ENCODE measurements at places on chromosomes 1 and 21.

DNA sequence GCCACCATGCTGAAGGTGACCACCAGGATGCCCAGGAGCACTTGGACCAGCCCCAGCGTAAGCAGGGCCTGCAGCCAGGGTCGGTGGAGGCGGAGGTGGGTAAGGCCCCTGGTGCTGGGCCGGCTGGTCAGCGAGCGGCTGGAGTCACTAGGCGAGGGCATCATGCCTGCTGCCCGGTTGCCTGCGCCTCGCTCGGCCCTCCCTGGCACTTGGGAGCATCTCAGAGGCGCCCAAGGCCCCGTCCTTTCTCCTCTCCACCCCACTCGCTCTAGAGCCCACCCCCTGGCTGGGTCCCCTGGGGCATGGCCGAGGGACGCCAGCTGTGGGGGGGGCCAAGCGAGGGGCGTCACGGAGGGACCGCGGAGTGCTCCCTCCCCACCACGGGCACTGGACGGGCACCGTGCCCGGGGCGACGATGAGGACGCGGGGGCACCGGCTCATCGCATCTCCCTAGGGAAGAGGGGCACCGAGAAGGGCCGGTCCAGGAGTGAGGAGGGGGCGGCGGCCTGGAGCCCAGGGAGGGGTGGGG lies 505 bp downstream of the ENTREP3 start:
- no peak for DNase-seq

DNA sequence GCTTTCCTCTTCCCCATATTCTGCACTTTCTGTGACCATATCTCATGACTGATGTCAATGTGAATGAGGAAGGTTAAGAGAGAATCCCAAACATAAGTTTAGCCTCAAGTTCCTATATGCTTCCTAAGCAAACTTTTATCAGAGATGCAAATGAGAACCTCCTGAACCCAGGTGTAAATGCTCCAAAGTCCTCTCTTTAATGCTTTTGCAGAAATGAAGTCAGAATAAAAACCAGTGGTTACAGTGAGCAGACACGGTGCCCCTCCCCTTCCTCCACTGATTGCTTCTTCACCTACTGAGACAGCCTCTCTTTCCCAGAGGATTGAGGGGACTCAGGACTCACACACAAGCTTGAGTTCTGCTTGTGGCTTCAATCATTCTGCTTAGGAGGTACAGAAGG lies 11.6 kb upstream of the PIGC start:
- DNase-seq: no peak

GRCh38 chr1:108627256-108627655 lies 33.6 kb downstream of the HENMT1 start:
- DNase-seq: no peak

DNA sequence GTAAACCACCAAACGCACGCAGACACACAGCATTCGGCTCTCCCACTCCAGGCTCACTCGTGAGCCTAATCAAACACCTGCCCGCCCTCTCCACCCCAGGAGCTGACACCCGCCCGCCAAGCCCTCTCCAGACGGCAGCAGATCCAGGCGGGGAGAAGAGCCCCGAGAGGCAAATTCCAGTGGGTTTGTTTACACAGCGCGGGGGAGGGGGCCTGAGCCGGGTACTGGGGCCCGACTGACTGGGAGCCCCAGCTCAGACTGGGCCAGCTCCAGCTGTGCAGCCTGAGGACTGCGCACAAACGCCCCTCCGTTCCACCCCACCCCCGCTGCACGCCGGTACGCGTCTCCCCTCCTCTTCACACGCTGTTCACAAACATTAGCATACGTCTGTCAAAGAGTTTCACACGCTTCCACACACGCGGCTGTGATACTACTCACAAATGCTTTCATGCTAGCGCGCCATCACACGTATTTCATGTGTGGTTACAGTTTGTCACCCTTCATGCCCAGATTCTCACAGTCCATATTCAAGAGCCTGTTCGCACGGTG lies 1.0 kb upstream of the EFNA1 start:
- DNase-seq: no peak

DNA sequence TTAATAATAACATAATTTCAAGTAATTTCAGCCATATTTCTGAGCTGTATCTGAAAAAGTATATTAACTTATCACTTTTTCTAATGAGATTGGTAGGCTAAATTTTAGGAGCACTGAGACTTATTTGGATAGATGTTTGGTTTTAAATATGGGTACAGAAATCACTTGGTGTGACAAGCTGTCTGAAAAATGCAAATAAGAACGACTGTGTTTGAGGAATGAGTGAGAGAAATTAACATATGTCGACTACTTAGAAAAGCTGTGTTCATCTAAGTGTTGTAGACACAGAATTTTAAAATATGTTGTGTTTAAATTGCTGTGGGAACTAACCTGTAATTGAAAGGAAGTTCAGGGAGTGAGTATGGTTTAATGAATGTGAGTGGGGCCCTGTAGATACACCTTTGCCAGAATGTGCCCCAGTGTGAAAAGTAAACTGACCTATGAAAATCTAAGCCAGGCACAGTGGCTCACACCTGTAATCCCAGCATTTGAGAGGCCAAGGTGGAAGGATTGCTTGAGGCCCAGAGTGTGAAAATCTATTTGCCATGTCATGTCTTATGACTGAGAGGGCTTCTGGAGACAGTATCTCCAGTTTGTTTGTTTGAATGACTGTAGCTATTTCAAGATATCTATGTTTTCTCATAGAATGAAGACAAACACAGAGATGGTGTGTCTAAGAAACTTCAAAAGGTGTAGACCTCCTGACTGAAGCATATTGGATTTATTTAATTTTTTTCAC lies 53.8 kb upstream of the LRRC8C start:
- DNase-seq: no peak

DNA sequence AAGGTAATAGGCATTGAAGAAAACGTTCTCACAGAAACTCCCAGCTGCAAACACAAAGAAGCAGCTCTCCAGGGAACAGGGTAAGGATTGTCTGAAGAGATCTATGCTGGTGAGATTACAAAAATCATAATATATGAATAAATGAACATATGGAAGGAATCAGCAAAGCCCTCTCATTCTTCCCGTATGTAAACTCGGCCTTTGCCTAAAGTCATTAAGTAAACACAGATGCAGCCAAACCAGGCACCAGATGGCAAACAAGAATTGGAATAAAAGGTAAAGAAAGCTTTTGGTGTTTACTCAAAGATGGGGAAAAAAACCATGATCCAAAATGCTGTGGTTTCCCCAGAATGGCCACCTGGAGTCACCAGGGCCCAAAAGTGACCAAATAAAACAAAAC lies 76.6 kb upstream of the HOOK1 start:
- no peak for DNase-seq

GRCh38 chr1:95084317-95085176 lies 11.8 kb upstream of the ALG14 start:
- DNase-seq: no peak

DNA sequence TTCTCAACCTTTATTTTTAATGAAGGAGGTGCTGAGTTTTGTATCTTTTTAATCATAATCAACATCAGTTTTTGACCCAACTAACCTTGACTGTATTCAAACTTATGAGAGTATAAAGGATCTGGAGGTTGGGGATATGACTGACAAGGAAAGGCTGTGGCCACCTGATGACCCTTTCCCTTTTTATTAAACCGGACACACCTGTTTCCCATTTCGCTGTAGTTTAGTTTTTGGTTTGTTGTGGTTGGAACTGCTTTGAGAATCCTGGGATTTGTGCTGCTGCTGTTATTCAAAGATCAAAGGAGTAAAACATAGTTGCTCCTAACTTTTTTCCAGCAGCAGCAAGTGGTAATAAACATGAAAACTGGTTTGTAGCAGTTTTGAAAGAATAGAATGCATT lies 12.4 kb downstream of the PRPF38A start:
- DNase-seq: no peak

DNA sequence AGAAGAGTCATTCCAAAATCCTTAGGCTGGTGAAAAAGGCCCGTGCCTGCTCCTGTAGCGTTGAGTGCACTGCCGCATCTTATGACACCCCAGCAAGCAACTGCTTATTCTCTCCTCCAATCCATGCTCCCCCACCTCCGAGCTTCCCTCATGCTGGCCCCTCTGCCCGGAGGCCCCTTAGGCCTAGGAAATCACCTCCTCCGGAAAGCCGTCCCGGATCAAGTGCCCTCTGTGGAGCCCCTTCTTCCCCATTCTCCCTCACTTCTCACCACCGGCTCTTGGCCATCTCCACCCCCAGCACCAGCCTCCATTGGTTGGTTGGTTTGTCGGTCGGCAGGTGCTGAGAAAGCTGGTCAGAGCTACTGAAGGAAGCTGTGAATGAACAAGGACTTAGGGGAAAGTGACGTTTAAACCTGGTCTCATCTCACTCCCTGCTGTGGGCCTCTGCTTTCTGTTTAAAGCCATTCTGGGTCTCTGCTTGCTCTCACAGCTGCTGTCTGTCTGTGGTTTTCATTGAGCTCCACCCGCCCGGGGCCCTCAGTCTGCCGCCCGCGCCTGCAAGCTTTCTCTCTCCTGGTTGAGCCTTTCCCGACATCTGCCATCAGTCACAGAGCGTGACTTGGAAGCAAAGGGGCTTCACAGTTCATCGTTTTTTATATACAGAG lies 122.2 kb downstream of the KCNN3 start:
- peak; percentile 27 for DNase-seq

DNA sequence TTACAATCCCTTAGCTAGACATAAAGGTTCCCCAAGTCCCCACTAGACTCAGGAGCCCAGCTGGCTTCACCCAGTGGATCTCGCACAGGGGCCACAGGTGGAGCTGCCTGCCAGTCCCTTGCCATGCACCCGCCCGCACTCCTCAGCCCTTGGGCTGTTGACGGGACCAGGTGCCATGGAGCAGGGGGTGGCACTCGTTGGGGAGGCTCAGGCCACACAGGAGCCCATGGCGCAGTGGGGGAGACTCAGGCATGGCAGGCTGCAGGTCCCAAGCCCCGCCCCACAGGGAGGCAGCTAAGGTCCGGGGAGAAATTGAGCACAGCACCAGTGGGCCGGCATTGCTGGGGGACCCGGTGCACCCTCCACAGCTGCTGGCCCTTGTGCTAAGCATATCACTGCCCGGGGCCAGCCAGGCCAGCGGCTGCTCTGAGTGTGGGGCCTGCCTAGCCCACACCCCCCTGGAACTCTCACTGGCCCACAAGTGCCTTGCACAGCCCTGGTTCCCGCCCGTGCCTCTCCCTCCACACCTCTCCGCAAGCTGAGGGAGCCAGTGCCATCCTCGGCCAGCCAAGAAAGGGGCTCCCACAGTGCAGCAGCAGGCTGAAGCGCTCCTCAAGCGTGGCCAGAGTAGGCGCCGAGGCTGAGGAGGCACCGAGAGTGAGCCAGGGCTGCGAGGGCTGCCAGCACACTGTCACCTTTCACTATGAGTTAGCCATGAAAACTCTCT lies 117.8 kb downstream of the LIPI start:
- DNase-seq: no peak

DNA sequence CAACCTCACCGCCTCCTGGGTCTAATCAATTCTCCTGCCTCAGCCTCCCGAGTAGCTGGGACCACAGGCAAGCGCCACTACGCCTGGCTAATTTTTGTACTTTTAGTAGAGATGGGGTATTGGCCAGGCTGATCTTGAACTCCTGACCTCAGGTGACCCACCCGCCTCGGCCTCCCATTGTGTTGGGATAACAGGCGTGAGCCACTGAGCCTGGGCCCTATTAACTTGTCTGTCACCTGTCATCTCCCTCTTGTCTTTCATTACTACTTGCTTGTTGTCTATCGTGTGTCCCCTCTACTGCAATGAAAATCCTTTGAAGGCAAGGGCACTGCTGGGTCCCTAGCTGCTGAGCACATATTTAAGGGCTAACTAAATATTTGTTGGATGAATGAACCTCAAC lies 3.4 kb downstream of the UQCRHL start:
- DNase-seq: no peak

DNA sequence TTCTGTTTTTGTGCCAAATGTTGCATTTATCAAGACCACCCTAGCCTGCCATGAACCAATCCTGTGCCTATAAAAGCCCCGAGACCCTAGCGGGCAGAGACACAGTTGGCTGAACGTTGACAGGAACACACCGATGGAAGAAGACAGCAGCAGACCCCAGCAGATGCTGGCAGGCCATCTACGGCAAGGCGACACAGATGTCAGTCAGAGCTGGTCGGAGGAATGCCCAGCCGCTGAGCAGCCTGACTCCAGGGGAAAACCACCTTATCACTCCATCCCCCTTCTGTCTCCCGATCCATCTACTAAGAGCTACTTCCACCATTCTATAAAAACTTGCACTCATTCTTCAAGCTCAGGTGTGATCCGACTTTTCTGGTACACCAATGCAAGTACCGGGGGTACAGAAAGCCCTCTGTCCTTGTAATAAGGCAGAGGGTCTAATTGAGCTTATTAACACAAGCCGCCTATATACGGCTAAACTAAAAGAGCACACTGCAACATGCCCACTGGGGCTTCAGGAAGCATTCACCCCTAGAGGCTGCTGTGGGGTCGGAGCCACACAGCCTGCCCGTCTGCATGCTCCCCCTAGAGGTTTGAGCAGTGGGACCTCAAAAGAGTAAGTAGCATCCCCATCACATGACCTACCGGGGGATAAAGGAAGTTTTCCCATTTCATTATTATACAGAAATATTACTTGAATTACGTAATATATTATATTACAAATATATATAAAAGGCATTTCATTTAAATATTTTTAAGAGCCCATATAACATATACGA lies 1156.3 kb upstream of the B3GALT2 start:
- DNase-seq: no peak

DNA sequence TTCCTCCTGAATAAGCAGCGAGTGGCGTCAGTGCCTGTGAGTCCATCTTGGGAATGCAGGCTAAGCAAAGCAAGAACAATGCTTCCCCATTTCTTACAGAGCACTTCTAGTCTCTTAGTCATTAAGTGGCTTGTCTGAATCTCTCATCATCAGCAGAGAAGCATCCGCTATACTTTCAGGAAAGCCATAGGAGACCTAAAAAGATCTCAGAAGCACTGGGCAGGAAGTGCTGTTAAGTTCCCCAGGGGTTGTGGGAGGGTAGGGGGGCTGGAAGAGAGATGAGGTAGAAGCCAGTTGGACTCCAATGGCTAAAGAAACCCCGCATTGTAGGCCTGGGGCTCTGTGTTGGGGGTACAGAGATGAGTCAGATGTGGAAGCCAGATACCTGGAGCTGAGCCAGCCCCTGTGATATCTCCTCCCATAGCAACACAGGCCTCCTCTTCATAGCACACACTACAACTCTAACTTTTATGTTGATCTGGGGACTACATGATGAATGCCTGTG lies 44.9 kb downstream of the SYT6 start:
- no peak for DNase-seq

- no peak for DNase-seq
These were observed 9.5 kb downstream of the SIPA1L2 start for GRCh38 chr1:232620356-232620969.

DNA sequence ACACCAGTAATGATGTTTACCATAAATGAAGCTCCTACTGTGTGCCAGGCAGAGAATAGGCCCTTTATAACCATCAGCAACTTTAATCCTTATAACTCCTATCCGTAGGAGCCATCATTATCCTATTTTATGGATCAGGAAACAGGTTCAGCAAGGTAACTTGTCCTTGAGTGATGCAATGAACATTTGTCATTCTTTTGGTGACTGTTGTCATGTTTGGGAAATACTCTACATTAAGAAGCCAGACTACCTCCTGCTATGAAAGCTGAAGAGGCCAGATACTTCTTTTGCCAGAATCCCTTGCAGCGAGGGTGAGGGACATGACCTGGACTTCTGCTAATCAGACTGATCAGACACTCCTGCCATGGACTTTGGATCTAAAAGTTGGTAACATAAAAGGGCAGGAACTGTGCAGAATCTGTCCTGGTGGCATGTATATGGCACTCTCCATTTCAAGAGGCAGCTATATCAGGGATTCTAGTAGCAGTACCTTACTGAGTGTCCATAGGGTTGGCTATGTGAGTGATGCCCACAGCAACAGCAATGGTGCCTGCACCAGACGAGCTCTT lies 33.1 kb upstream of the SRRM1 start:
- DNase-seq: no peak
